ENCODE measurements at places on chromosomes 4 and X.

DNA sequence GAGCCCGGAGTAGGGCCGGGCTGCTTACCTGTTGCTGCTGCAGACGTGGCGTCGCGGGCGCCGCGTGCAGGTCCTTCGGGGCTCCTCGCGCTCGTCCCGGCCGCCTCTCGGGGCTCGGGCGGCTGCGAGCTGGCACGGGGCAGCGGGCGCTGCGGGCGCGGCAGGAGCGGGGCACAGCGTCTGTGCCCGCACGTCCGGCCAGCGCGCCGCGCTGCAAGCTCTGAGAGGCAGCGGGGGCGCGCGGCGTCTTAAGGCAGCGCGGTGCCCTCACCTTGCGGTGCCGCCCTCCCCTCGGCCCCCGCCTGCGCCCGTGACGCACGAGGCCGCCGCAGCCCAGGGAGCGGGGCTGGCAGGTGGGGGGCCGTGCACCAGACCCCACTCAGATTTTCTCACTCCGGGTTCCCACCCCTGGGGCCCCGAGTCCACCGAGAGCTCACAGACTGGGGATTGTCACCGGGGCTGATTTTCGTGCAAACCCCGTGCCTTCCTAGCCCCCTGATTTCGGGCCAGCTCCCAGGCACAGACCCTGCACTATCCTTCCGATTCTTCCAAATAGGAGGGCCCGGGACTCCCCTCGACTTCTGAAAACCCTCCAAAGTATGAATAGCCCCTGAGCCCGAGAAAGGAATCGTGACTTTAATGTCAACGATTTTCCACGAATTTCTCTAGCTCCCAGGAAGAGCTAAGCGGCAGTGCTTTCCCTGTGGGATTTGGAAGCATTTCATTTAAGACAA, at the start of gene GPR101:
Gene GPR101, minus strand, starts transcription at position 222 of the 734 bp plus-strand sequence. CDS start 2,321 bp downstream, outside the sequence.
- no peak for DNase-seq

DNA sequence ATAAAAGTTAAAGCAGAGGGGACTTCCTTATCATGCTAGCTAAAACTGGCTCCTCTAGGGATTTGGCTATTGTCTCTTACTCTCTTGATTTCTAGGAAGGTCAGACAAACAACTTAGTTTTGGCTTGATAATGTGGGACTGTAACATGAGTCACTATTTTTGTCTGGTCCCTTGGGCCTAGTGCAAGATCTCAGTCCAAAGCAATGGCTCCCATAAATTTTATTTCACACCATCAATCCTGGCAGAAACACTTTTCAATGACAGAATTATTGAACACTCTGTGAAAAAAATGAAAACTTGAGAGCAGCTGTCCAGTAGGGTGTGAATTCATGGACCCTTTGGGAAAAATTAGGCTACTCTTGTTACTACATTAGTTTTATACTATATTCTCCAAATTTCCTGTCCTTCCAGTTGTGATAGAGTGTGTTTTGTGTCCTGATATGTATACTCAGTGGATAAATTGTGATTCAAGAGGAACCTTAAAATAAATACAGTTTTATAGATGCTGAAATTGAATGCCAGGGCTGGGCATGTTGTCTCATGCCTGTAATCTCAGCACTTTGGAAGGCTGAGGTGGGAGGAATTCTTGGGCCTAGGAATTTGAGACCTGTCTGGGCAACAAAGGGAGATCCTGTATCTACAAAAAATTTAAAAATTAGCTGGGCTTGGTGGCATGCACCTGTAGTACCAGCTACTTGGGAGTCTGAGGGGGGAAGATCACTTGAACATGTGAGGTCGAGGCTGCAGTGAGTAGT, 10.8 kb upstream of the SNCA start:
- DNase-seq = no peak

- no peak for DNase-seq
Observed at GRCh38 chrX:50103176-50103575, 97.6 kb downstream of the AKAP4 start.

- no peak for DNase-seq
Observed at GRCh38 chrX:37060999-37061398, 52.8 kb downstream of the FAM47C start.

DNA sequence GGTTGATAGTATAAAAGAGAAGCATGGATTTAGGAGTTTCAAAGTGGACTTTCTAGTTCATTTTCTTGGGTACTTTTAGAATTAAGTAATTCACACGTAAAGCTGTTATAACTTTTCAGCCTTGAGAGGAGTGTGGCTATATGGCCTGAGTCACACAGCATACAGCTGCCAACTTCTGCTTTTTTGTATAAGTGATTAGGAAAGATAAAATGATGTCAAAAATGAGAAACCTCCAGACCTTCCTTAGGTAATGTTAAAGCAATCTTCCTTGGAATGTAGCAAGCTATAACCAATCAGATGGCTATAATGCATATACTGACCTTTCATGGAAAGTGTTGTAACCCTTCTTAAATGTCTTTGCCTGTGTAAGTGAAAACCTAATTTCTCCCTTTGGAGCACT, 39.2 kb downstream of the RAB40AL start:
- DNase-seq = no peak

Data from HFF-Myc (cell line).